CD4-positive, alpha-beta T cell (primary cell): ENCODE measurements at places on chromosomes 3 and 15. TPM values are rescaled to one million over a fixed set of nuclear protein-coding genes. Genes with fewer than 3 reads are reported as not detected.

Gene ABHD17C
- 0.33 TPM for total RNA-seq

Gene ANKRD34C
- not detected for total RNA-seq

Gene FNDC3B
- total RNA-seq = 28.7 TPM

Gene TRIM42
- not detected for total RNA-seq

Gene SLC24A5
- not detected for total RNA-seq

Gene TTLL3
- total RNA-seq = 58.6 TPM

Gene ITGB5
- 0.85 TPM for total RNA-seq
